Stimulated activated CD8-positive, alpha-beta memory T cell treated with anti-CD3 and anti-CD28 coated beads, Interleukin-4, amount 100 ng/mL, for 4 hours (primary cell): ENCODE measurements at places on chromosomes 3 and 15.

GRCh38 chr15:68366314-68366713 is 65.6 kb downstream of the ITGA11 start:
- no peak for DNase-seq

DNA sequence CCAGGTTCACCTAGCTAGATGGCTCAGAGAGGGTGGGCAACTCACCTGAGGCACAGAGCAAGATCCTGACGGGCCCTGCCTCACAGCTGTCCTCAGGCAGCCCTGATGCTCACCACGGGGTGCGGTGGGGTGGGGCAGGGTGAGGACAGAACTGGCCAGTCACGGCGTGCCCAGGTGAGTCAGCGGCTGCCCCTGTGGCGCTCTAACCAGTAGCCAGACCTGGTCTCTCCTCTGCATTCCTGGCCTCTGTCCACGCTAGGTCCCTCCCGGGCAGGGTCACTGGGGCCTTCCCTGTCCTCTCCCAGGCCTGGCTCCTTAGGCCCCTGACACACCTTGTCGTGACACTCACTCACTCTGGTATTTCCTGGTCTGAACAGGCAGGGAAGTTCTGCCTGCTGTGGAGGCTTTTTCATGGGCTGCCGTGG is 901 bp downstream of the ALS2CL start:
- DNase-seq, result no peak

GRCh38 chr3:18558507-18558906 is 133.4 kb upstream of the SATB1 start:
- no peak for DNase-seq

DNA sequence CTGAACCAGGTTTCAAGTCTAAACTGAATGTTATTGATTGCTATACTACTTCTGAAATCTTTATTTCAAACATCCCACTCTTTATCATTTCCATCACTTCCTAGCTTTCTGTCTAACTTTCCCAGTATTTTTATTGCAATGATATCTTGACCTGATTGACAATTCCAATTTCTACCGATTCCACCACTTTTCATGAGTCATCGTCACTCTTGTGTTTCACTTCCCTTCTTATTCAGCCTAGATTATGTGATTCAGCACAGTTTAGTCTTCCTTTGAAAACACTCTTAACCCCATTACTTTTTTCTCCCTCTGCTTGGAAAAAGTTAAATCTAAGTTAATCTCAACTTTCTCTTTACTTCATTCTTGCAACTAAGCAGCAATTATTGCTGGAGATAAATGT is 62.6 kb downstream of the SLC7A14 start:
- DNase-seq, result no peak

DNA sequence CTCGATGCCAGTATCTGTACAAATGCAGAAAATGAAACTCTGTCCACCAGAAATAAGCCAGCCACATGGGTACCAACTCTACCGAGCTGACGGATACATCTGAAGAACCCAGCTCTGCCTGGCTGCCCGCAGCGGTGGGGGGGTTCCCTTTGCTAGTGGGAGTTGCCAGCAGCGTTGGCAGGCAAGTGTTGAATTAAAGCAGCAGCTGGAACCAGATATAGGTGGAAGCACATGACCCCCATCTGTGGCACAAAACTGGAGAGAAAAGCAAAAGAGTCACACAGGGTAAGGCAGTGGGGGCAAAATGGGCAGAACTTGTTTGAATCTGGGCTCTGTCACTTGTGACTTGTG is 17.9 kb downstream of the CRYGS start:
- DNase-seq, result no peak

DNA sequence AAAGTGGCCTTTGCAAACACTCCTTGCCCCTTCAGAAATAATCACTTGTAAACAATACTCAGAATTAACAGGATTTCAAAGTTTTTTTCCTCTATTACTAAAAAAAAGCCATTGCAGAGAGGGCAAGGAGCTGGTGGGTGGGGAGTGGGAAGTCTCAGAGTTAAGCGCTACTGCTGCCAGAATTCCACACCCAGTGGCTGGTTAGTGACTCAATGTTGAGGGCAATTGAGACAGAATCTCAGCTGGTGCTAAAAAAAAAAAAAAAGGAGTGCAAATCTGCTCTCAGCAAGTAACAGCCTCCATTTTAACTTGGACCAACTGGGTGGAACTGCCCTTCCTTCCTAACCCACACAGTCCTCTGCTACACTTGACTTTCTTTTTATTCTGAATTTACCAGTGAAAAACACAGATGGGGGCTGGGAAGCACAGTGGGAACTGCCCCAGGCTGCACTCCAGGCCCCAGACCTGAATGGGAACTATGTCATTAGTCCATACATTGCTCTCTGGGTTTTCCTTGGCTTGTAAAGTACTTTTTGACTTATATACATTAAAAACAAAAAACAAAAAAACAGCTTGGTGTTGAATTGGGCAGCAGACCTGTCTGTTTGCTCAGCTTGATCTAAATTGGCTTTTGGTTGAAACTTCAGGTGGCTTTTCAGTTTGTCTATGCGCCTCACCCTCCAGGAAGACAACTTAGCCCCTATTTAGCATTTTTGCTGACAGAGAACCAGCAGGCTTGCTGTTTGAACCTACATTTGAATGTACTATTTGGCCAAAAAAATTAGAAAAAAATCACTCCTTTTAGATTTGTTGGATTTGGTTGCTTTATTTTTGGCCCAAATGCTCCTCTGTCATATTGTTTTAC is 357.8 kb upstream of the TBL1XR1 start:
- no peak for DNase-seq

DNA sequence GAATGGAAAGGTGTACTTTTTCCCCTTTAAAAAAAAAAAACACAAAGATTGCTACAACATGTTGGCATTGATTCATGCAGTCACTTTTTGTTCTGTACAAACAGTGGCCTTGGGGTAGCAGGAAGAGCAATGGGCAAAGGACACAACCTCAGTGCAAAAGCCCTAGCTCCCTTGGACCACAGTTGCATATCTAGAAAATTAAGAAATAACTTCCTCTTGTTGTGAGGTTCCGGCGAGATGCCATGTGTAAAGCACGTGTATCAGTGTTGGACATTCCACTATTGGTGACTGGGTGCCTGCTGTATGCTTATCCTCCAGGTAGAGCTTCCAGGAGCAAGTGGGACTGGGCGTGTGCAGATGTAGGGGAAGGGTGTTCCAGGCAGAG is 164.5 kb downstream of the THSD4 start:
- DNase-seq, result no peak

DNA sequence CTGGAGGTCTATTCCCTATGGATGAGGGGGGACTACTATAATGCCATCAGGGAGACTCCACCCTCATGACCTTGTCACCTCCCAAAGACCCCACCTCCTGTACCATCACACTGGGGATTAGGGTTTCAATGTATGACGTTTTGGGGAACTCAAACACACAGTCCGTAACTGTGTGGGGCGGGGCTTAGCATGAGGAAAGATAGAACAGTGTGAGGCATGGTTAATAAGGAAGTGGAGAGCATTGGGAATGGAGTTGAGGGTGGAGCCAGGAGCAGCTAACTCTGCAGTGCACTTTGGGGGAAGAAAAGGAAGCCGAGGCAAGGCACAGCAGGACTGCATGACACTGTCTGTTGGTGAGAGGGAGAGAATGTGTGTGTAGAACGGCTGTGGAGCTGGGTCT is 90.9 kb upstream of the AGBL1 start:
- DNase-seq, result no peak

DNA sequence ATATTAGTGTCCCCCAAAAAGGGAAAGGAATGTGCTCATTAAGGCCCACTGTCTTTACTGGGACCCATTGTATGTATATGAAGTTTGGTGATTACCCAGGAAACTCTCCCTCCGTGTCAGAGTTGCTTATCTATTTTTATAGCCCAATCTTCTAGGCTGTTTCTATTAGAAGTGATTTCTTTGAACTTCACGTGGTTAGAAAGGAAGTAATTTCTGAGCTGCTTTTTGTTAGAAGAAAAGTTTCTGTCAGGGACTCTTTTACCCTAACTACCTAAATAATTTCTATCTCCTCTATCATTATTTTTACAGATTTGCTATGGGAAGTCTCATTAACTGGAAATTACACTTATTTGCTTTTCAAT is 17.7 kb upstream of the SENP7 start:
- DNase-seq, result no peak

GRCh38 chr15:26518885-26519284 is 254.0 kb downstream of the GABRB3 start:
- DNase-seq, result no peak

DNA sequence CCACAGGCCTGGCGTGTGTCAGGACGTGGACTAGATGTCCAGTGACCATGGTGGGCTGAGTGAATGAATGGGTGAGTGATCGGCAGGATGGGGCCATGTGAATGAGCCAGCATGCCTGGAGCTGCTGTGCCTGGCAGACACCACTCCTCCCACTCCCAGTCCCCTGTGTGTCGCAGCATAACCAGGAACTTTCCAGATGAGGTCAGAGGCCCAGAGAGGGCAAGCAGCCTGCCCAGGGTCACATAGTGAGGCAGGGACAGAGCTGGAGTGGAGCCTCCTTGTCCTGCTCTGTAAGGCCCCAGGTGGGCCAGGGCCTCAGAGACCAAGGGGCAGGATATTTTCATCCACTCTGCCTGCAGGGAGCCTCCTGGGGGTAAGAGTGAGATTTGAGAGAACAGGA is 6.4 kb downstream of the IQSEC1 start:
- DNase-seq, result no peak

- no peak for DNase-seq
These were observed 229.7 kb upstream of the TBL1XR1 start for GRCh38 chr3:177426878-177427495.

DNA sequence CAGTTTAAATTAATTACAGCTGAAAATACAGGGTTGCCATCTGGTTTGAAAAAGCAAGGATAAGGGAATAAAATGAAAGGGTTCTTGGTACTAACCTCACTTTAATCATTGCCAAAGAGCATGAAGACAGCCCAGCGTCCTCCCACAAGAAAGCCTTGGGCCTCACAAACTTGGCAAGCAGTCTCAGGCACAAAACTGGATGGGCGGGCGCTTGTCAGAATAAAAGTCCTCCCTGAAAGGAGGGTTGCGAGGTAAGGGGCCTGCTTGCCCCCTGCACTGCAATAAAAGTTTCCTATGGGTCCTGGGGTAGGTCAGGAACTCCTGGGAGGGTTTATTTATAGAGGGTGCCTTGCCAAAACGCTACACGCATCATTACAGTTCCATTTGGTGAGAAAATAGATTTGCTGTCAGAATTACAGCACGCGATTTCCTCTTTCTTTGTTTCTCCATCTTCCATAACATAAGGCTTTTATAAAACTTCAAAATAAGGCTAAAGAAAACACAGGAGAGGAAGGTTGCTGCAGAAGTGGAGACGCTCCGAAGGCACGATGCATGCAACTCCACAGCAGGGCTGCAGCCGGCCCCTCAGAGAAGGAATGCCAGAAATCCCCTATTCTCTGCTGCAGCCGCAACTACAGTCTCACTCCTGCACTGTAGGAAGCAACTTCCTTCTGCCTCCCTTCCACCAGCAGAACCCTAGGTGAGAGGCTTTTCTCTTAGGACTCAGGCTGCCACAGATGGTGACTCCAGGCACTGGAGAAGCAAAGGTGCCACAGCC is 61.3 kb downstream of the VGLL4 start:
- DNase-seq, result no peak

DNA sequence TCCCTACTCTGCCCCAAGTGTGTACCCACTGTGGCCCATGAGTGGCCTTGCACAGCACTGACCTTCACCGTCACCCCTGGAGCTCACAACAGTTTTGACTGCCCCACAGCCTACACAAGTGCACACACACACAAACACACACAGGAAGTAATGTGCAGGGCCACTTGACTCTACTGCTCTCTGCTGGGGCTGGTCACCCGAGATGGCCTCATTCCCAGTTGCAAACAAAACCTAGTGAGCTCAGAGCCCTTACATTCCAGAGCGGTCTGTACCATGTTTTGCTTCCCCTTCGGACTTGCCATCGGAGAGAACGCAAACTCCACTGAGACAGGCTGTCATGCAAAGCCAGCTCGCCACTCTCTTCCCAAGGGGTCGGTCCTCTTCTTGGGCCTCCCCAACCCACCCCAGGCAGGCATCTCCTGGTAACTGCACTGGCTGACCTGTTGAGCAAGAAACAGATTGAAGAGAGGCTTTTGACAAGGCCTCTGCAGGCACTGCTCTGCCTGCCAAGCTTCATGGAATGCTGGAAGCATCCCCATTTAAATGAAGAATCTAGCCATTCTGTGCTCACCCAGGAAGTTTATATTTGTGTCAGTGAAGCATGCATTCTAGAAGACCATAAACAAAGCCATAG is 232.0 kb upstream of the IGF1R start:
- no peak for DNase-seq

DNA sequence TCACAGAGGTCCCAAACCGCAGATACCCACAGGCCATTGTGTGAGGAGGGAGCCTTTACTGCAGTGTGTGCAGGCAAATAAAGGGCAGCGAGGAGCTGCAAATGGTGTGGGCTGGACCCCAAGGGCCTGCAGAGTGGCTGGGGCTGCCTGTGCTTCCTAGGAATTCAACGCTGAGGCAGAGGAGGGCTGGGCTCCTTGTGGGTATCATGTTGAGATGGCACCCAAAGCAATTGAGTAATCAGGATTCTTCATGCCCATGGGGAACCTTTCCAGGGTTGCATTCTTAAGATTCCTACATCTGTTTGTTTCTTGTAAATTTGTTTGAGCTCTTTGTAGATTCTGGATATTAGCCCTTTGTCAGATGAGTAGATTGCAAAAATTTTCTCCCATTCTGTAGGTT is 85.4 kb upstream of the LIPC start:
- no peak for DNase-seq

GRCh38 chr3:52221563-52222318 is 3.7 kb downstream of the TLR9 start:
- DNase-seq, result no peak
